ENCODE measurements at places on chromosomes 16 and 17.

- DNase-seq = no peak
These were observed 17.7 kb upstream of the CBFA2T3 start for GRCh38 chr16:88994695-88995094.

DNA sequence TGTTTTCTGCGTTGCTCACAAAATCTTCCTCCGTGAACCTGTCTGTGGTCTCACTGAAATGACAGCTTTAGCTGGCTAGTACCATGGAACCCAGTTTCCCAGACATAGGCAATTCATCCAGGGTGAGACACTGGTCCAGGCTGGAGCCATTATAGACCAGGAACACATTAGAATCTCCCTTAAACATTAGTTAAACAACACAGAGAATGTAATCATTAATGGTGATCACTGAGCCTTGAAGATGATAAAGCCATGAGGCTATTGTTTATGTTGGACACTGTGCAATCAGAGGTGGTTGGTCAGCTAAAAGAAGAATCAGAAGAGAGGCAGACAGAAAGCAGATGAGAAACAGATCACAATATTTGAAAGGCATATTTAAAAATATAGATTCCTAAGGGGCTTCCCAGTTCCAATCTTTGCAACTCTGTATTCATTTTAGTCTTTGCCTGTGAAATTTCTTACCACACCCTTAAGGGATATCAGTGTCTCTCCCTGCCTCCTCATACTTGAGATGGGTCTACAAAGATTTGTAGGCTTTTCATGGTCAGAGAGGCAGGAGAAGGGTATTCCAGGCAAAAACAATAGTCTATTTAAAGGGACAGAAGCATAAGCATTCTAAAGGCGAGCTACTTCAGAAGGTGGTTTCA, 317.9 kb downstream of the MAP2K6 start:
- no peak for DNase-seq

DNA sequence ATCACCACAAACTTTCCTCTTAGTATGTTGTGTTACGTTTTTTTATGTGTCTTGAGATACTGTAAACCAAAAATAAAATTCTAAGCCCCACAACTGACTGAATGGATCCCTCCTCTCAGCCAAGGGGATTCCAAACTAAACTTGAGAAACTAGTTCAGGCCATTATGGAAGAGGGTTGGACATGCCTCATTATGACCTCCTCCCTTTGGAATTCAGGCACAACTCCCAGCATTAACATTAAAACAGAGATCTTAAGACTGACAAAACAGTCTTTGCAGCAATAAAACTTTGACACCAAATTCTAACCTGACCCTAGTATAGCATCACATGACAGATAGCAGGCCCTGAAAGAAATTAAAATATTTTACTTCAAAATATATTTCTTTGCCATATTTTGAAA, 51.1 kb upstream of the SLC47A1 start:
- no peak for DNase-seq

GRCh38 chr17:83034525-83034924, 44.9 kb upstream of the METRNL start:
- DNase-seq = no peak

DNA sequence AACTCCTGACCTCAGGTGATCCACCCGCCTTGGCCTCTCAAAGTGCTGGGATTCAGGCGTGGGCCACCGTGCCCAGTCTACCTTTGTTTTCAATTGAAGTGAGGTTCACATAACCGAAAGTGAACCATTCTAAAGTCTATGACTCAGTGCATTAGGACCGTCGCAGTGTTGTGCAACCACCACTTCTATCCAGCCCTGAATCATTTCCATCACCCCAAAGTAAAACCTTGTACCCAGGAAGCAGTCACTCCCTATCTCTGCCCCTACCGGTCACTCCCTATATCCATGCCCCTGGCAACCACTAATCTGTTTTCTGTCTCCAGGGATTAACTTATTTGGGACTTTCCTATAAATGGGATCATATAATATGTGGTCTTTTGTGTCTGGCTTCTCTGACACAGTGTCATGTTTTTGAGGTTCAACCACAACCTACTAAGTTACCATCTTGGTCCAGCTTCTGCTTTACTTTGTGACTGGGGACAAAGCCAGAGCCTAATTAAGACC, 28.3 kb upstream of the CDC42EP4 start:
- DNase-seq = no peak
